Immature natural killer cell (primary cell): ENCODE measurements at places on chromosomes 2 and 18.
A peak's percentile ranks its signal among the peaks of the same experiment; 100 is the strongest.

DNA sequence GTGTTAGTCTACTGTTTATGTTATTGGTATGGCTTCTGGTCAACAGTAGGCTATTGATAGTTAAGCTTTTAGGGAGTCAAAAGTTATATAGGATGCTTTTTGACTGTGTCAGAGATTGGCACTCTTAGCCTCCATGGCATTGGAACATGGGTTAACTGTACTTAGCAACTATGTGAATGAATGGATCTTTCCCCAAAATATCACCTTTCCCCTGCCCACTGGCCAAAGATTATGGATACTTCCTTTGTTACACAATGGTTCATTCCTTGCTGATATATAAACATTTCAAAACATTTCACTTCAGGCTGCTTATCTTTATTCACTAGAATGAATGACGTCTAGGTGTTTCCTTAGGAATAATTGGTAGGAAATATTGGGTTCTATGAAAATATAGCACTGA lies 62.1 kb upstream of the DOCK10 start:
- peaks cover 5% of the 10 kb centered on the region for H3K36me3 ChIP-seq
- H3K4me3 ChIP-seq: no peak overlapping the region
- no peaks in the 10 kb centered on the region for H3K4me1 ChIP-seq
- H3K27ac ChIP-seq: no peak overlapping the region
- no peaks in the 10 kb centered on the region for H3K27me3 ChIP-seq
- no peak for DNase-seq

DNA sequence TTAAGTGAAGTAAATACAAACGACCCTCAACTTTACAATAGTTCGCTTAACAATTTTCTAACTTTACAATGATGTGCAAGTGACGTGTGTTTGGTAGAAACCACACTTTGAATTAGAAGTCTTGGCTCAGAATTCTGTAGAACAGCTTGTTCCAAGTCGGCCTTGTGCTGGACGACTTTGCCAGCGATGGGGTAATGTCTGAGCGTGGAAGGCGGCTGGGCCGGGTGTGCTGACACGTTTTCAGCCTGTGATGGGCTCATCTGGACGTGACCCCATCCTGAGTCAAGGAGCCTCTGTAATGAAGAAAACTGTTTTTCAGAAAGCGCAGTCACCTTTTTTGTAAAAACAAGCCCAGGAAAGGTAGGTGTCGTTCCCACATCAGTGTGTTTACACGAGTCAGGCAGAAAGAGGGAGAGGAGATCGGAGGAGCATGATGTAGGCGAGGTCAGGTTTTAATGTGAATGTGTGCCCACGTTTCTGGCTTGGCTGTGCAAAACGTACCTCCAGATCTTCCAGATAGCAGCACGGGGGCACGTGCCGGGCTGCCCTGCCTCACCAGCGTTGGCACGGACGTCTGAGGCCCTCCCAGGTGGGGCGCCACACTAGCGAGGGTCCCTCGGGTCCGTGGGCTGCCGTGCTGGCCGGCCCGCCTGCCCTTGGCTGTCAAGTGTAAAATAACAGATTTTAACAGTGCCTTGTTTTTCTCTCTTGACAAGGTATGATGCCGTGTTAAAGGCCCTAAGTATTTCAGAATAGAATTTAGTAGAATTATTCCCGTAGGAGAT lies 54.6 kb downstream of the CTDP1 start:
- no peak for DNase-seq
- peaks cover 69% of the 10 kb centered on the region for H3K36me3 ChIP-seq
- H3K27ac ChIP-seq: no peak overlapping the region
- H3K4me1 ChIP-seq: peaks cover 2% of the 10 kb centered on the region

DNA sequence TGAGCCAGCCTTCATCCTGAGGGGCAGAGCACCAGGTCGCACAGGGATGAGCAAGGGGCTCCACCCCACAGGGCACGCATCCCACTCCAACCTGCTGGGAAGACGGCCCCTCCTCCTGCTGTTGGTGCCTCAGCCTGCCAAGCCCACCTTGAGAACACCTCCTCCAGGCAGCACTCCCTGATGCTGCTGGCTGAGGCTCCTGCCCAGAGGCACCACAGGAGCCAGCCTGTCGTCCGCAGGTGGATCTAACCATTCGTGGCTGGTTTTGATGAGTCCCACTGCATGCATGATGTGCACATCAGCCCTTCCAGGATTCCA lies 58.4 kb downstream of the BIN1 start:
- DNase-seq: no peak
- no peak overlapping the region for H3K4me3 ChIP-seq
- H3K4me1 ChIP-seq: peaks cover 32% of the 10 kb centered on the region

GRCh38 chr2:238640486-238640885 lies 207.4 kb upstream of the TWIST2 start:
- H3K27ac ChIP-seq: no peak overlapping the region
- DNase-seq: no peak
- H3K4me1 ChIP-seq: no peaks in the 10 kb centered on the region
- H3K27me3 ChIP-seq: peaks cover 4% of the 10 kb centered on the region
- H3K4me3 ChIP-seq: no peak overlapping the region

DNA sequence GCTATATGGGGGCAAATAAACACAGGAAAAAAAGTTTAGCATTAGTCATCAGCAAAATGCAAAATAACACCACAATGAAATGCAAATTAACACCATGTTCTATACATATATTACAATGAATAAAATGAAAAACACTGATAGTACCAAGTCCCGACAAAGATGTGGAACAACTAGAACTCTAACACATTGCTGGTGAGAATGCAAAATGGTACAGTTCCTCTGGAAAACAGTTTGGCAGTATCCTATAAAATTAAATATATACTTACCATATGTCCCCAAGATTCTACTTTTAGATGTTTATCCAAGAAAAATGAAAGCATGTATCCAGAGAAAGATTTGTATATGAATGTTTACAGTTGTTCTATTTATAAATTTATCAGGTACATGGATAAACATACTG lies 198.9 kb downstream of the NRXN1 start:
- H3K27ac ChIP-seq: no peak overlapping the region
- no peaks in the 10 kb centered on the region for H3K4me1 ChIP-seq
- no peak overlapping the region for H3K4me3 ChIP-seq
- DNase-seq: no peak
- H3K36me3 ChIP-seq: peaks cover 4% of the 10 kb centered on the region

DNA sequence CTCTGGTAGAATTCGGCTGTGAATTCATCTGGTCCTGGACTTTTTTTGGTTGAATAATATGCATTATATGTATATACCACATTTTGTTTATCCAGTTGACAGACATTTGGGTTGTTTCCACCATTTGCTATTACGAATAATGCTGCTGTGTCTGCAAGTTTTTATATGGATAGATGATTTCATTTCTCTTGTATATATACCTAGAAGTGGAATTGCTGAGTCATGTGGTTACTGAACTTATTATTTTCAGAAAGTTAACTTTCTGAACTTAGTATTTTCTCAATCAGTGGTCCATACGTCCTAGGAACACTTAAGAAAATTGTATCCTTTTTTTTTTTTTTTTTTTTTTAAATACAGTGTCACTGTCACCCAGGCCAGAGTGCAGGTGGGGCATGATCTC lies 63.3 kb downstream of the RIF1 start:
- H3K36me3 ChIP-seq: peaks cover 38% of the 10 kb centered on the region
- peaks cover 9% of the 10 kb centered on the region for H3K4me1 ChIP-seq
- no peak overlapping the region for H3K27ac ChIP-seq
- H3K27me3 ChIP-seq: no peaks in the 10 kb centered on the region

- peak overlapping the region; percentile 93 for H3K4me3 ChIP-seq
- peaks cover 42% of the 10 kb centered on the region for H3K4me1 ChIP-seq
- H3K27me3 ChIP-seq: peaks cover 23% of the 10 kb centered on the region
- peak; percentile 8 for DNase-seq
These were observed 2.5 kb downstream of the KLF7 start for GRCh38 chr2:207163053-207163755.

GRCh38 chr2:238130111-238130695 lies 8.3 kb upstream of the KLHL30 start:
- H3K4me3 ChIP-seq: no peak overlapping the region
- DNase-seq: no peak
- H3K36me3 ChIP-seq: no peaks in the 10 kb centered on the region
- no peak overlapping the region for H3K27ac ChIP-seq

GRCh38 chr2:159712929-159713420 lies 669 bp downstream of the MARCHF7 start:
- peaks cover 19% of the 10 kb centered on the region for H3K27me3 ChIP-seq
- no peak for DNase-seq
- H3K4me3 ChIP-seq: peak overlapping the region; percentile 100
- peak overlapping the region; percentile 100 for H3K27ac ChIP-seq
- H3K36me3 ChIP-seq: peaks cover 9% of the 10 kb centered on the region

- H3K27ac ChIP-seq: no peak overlapping the region
- no peaks in the 10 kb centered on the region for H3K36me3 ChIP-seq
- H3K4me1 ChIP-seq: peaks cover 49% of the 10 kb centered on the region
- peak overlapping the region; percentile 77 for H3K4me3 ChIP-seq
- DNase-seq: peak; percentile 14
- H3K27me3 ChIP-seq: no peaks in the 10 kb centered on the region
These were observed 31.3 kb upstream of the TMEM131 start for GRCh38 chr2:98026927-98027522.
